ENCODE measurements at places on chromosomes 7 and 10.
A peak's percentile ranks its signal among the peaks of the same experiment; 100 is the strongest.

GRCh38 chr7:7707246-7707645 lies 11.2 kb downstream of the RPA3 start:
- DNase-seq, result no peak

DNA sequence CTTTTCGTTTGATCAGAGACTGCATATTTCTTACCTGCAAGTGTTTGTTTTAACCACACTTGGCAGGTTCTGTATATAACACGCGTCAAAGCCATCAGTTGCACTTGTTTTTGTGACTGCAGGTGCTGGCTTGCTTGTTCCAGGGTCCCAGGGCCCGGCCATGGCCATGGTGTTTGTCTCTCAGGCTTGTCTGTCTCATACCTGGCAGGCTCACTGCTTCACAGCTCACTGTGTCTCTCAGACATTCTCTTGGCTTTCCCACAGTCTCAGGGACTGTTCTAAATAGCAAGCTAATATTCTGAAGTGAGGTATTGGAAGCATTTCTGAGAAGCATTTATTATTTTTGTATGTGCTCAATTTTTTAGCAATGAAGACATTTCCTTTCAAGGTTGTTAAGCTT lies 46.9 kb downstream of the GPR141 start:
- DNase-seq, result no peak

DNA sequence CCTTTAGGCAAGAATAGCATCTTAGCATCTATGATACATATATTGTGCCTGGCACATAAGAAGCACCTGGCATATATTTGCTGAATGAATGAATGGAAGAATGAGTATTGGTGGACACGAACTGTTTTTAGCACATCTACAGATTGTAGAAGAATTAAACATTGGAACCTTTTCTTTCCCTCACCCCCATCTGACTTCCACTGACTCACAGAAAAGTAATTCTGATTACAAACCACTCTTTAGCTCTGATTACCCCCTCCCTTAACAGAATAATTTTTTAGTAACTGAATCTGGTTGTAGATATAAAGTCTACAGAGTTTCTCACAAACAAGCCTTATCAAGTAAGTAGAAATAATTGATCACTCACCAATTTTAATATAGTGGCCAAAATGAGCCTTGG lies 31.9 kb downstream of the SLC26A4 start:
- no peak for DNase-seq

DNA sequence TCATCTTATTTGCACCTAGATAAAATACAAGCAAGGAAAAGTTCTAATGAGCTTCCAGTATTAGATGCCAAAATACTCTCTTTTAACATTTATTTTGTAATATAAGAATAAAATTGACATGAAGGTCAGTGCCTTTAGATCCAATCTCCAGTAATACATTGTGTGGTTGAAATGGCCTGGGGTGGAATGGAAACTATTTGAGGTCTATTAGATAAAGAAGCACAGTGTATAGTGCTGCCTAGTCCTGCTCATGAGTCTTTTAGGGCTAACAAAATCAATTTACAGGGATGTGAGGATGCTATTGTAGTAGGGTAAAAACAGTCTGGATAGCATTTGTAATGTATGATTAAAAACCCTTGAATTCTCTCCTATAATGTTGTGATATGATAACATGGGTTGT lies 84.5 kb upstream of the ETV1 start:
- no peak for DNase-seq

DNA sequence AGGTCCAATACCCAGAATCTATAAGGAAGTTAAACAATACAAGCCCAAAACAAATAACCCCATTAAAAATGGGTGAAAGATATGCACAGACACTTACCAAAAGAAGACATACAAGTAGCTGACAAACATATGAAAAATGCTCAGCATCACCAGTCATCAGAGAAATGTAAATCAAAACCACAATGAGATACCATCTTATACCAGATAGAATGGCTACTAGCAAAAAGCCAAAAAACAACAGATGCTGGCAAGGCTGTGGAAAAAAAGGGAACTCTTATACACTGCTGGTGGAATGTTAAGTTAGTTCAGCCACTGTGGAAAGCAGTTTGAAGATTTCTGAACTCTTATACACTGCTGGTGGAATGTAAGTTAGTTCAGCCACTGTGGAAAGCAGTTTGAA lies 331.1 kb downstream of the KIF20B start:
- no peak for DNase-seq

DNA sequence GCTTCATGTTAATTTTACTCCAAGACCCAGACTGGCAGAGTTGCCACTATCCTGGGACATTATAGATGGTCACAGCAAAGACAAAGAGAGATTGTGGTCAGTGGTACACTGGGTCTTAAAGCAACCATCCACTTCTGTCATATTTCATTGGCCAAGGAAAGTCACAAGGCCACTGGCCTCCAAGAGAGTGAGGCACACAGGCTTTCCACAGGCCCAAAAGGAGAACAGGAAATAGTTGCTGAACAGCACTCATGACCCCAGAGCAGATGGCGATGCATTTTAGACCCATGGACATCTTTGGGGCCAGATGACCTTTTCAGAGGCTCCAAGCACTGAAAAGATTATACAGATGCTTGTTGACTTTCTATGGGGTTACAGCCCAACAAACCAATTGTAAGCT lies 97.4 kb downstream of the ARID5B start:
- no peak for DNase-seq

- DNase-seq, result peak; percentile 83
These were observed 100.7 kb upstream of the WAC start for GRCh38 chr10:28432210-28432676.

- no peak for DNase-seq
These were observed 54.6 kb downstream of the EEPD1 start for GRCh38 chr7:36207451-36208291.

DNA sequence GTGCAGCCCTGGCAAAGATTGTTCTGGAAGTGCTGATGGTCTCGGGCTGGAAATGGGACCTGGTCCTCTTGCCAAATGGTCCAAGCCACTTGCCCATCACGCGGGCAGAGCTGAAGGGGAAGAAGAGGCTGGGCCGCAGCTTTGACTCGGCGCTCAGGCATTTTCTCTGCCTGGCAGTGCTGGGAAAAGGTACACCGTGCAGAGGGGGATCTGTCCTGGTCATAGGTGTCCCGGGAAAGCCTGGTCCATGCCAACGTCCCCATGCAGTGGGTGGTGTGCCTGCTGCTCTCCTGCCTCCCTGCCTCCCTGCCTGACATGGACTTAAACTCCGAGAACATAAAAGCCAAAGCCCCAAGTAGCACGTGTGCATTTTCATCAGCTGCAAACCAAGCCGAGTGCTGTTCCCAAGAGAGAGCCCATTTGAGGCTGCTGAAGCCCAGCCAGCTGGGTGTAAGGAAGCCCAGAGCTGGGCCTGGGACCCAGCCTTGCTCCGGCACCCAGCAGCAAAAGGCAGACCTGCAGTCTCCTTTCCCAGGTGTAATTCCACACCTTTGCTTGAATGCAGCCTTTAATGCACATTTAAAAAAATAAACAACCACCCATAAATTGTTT lies 72.7 kb downstream of the TCERG1L start:
- DNase-seq, result no peak

- peak; percentile 49 for DNase-seq
These were observed 703.5 kb upstream of the SEMA3D start for GRCh38 chr7:85890244-85890811.

DNA sequence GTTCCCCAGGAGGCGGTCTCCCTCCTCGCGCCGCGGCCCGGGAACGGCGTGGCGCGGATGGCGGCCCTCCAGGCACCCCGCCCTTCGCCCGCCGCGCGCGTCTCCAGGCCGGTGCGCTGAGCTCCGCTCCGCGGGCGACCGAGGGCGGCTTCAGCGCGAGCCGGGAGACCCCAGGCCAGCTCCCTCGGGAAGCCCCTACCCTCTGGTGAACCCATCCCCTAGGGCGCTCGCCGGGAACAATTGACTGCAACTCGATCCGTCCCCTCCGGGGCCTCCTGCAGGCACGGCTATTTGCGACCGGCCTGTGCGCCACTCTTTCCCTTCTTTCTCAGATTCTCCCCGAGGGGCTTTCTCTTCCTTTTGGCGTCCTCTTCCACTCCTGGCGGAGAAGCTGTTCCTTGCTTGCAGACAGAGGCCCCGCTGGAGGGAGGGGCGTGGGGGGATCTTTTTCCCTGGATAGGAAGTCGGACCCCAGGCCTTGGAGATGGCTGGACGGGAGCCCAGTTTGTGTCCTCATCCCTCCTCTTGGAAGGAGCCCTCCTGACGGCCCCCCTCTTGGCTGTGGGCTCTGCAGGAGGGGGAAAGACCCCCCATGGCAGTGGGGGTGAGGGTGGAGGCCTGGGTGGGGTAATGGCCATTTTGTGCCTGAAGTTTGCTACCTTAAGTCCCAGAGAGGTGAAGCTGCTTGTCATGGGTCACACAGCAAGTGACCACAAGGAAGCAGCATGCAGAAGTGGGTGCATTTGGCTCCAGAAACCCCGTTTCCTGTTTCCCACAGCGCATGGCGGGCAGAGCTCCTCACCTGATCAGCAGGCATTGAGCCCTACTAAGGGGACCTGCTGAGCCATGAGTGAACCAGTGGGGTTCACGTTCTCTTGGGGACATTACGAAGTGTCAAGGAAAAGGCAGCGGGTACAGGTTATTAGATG lies 171.2 kb upstream of the TNRC18 start:
- DNase-seq, result peak; percentile 90

DNA sequence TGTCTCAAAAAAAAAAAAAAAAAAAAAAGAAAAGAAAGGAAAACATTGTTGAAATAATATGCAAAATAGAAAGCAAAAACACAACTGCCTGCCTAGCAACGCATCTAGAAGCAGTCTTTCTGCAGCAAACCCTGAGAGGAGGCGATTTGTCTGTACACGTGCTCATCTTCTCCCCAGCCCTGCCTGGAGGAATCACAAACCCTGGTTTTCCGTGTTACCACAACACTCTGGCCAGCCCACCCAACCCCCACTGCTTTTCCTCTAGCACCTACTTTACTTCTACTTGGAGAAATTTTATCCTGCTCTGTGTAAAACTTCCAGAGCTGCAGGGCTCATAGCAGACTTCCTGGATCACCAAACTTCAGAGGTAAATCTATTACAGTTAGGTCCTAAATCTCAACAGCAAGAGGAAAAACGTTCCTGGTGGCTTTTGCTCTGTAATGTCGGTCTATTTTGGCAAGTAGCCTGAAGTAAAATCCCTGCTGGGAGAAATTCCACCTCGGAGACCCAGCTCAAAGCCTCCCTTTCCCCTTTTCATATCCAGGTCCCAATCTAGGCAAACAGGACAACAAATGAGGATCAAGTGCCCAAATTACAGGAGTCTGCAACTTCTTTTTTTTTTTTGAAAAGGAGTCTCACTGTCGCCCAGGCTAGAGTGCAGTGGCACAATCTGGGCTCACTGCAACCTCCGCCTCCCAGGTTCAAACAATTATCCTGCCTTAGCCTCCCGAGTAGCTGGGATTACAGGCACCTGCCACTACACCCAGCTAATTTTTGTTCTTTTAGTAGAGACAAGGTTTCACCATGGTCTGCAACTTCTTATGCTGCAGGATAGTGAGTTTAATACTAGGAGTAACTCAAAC lies 91.6 kb downstream of the DNMBP start:
- DNase-seq, result peak; percentile 86

DNA sequence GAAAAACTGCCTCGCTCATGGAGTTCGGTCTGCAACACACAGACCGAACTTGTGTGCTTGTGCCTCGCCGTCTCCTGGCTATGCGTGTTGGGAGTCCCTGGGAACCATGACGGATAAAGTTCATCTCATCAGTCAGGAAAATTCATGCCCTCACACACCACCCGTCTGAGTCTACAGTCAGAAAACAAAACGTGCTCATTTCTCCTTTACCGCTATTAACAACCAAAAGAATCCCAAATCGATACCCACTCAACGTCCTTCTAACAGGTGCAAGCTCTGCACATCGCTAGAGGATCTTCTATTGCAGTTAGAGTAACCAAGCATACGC lies 13.6 kb downstream of the CNPY1 start:
- no peak for DNase-seq

DNA sequence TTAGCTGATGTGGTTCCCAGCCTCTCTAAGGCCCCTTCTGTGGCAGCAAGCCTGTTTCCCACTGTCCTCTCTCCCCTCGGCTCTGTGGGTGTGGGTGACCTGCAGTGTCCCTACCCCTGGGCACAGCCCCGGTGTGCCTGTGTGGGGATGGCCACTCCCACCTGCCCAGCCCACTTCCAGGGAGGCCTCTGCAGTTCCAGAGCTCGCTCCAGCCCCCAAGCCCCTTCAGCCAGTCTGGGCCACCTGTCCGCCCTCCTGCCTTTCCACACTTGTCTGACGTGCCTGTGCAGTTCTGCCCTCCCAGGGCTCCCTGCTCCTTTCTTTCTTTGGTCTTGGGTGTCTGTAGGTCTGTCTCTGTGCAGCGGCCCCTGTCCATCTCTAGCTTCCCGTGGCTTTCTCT lies 127.0 kb upstream of the PPIF start:
- DNase-seq, result no peak

DNA sequence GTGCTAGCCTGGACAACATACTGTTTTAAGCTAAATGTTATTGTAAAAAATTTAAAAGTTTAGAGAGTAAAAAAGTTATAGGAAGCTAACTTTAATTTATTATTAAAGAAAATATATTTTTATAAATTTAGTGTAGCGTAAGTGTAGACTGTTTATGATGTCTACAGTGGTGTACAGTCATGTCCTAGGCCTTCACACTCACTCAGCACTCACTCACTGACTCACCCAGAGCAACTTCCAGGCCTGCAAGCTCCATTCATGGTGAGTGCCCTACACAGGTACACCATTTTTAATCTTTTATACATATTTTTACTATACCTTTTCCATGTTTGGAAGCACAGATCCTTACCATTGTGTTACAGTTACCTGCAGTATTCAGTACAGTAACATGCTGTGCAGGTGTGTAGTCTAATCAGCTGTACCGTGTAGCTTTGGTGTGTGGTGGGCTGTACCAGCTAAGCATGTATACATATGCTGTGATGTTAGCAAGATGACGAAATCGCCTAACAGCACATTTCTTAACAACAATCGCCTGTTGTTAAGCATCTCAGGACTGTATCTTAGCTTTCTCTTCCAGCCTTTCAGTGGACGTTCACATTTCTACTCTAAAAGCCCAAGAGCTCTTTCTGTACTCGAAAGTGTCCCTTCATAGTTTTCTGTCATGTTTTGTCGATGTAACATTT lies 12.5 kb downstream of the RNF32 start:
- no peak for DNase-seq

DNA sequence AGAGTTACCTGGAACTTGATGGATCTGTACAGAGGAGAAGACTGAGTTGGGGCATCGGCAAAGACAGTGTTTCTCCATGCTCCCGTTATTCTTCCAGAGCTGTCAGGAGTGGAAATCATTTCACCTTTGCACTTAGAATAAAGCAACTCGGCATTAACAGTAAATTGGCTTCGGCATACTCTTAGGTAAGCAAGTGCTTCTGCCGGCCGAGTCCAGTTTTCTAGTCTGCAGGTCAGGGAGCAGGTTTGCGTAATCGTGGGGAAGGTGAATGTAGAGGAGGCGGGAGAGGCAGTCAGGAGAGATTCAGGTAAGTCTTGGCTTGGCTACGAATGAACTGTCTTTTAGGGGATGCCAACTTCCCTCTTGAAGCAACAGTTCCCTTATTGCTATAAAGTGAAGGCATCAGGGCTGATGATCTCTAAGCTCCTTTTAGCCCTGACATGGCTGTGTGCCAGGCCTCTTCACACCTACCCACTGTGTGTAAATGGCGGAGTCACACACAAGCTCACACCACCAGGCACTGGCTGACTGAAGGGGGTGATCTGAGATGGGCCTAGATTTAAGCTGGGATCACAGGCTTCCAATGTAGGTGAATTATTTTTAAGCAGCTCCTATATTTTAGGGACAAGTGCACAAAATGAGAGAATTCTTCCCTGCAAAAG lies 127.1 kb downstream of the GATA3 start:
- DNase-seq, result no peak

GRCh38 chr10:34229917-34230316 lies 585.2 kb downstream of the PARD3 start:
- DNase-seq, result no peak

- peak; percentile 64 for DNase-seq
These were observed 561 bp downstream of the SHTN1 start for GRCh38 chr10:117004227-117005025.

GRCh38 chr10:94677691-94678090 lies 5.8 kb upstream of the CYP2C18 start:
- peak; percentile 25 for DNase-seq
